ENCODE measurements at places on chromosomes 6 and 20. TPM values are rescaled to one million over a fixed set of nuclear protein-coding genes. Genes with fewer than 3 reads are reported as not detected.

GRCh38 chr6:1624851-1625781 is 15.4 kb downstream of the FOXC1 start:
- DNase-seq = no peak

DNA sequence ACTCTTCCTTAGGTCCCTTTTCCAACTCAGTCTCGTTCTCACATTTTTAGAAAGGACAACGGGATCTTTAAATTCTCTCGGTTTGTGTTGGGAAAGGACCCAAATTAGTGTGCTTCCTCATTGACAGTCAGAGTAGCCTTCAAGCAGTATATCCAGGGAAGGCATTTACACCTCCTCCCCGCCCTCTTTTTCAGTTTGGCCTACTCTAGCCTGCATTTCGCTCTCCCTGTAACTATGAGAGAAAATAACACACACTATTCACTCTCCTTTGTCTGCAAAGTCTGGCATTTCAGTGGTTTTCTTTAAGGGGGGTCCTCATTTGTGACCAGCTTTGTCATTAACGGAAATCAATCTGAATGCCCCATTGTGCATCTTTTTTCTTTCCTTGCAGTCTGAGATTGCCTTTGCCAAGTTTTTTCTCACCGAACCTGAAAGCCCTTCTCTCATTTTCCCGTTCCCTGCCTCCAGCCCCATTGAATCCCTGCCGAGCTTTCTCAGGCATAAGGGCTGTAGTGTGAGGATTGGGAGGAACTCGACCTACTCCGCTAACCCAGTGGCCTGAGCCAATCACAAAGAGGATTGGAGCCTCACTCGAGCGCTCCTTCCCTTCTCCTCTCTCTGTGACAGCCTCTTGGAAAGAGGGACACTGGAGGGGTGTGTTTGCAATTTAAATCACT is 393 bp upstream of the FABP7 start:
- DNase-seq = no peak

- DNase-seq = no peak
These were observed 80.2 kb downstream of the MLIP start for GRCh38 chr6:54191461-54191860.

GRCh38 chr20:61845233-61845671 is 220.4 kb downstream of the TAF4 start:
- DNase-seq = peak; percentile 87

GRCh38 chr20:18657575-18657974 is 69.7 kb downstream of the DTD1 start:
- no peak for DNase-seq

GRCh38 chr20:22385602-22386305 is 198.6 kb downstream of the FOXA2 start:
- DNase-seq = no peak

GRCh38 chr6:45378334-45378926 is 696 bp upstream of the SUPT3H start:
- DNase-seq = no peak

DNA sequence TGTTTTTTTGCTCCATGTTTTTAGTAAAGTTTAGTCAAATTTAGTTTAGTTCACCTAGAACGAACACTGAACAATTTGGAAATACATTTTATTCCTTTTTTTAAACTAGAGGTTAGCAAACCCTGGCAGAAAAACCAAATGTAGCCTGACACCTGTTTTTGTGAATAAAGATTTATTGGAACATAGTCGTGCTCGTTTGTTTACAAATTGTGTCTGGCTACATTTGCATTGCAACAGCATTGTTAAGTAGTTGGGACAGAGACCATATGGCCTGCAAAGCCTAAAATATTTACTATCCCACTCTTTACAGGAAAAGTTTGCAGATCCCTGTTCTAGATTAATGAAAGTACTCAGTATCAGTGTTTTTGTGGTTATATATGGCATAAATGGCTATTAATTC is 56.9 kb downstream of the CD109 start:
- no peak for DNase-seq

DNA sequence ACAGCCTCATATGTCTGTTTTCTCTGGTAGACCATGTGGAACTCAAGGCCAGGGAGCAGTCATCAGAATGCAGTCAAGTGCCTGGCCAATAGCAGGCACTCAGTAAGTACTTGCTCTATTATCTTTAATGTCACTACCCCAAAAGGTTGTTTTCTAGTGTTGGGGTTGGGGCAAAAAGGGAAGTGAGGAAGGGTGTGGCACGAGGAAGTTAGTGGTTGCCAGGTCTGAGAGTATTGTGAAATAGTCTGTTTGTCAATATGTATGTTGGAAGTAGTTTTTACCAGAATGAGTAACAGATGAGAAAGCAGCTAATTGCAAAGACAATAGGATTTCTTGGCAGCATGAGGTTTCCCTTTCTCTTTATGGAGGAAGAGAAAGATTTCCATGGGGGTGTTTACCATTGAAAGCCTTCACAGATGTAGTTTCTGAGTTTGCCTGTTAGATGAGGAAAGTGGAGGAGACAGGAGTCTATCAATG is 59.5 kb upstream of the ARMH2 start:
- no peak for DNase-seq

DNA sequence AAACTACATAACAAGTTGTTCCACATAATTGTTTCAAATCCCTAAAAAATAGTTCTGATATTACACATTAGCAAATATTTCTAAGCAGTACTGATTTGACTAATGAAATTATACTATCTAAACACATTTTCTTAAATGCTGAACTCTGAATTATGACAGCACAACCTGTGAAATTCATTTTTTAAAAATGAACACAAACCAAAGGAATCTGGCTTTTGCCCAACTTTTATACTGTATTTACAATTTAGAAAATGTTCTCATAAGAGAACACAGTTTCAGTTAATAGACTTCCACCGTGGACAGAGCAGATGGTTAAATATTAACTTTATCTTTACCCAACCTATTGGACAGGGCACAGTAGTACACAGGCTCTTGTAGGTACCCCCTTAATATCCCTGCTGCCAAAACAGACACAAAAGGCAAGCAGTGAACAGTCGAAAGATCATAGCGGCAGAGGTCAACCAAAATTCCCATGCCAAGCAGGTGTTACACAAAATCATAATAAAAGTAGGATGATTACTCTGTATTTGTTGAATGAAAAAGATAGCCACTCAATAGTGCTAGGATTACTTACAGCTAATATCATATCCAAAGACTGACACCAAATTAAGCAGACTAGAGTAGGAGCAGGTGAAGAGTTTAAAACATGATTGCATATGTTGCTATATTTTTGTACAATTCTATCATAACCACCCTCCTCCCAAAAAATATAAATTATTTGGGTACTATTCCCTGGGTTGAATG is 122.5 kb downstream of the RNGTT start:
- DNase-seq = no peak

DNA sequence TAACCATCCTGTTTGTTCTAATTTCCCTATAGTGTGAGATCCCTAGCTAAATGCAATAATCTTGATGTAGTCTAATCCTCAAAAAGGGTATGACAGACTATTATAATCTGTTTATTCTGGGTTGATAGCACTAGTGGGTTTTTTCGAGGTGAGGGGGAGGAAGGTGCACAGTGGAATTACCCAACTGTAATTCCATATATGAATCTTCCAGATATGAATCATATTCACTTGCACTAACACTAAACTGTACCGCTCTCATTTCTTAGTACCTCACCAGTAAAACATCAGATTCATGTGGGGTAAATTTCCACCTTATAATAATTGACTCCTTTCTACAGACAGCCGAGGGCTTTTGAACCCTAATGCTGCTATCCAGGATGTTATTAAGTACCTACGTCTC is 16.5 kb downstream of the NCOA7 start:
- DNase-seq = no peak

- no peak for DNase-seq
These were observed 15.0 kb upstream of the DAAM2 start for GRCh38 chr6:39777218-39777617.

GRCh38 chr20:19451231-19451922 is 238.9 kb downstream of the SLC24A3 start:
- DNase-seq = no peak

DNA sequence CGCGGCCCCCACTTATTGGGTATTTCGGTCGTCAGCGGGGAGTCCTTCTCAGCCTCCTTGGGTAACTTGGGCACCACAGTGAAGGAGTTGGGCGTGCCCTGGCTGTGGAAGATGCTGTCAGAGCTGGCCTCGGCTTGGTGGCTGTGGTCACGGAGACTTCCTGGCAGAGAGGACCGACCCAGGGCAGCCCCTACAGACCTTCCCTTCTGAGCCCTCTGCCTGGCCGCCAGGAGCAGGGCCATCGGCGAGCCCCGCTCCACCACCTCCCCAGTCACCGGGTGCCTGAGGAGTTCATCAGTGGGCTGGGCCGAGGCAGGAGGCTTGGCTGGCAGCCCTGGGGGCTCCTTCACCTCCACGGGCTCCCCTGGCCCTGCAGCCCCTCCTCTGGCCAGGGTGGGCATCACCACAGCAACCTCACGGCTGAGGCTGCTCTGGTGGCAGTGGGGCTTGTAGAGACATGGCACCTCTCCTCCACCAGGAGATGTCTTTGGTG is 37.2 kb downstream of the C6orf132 start:
- no peak for DNase-seq

DNA sequence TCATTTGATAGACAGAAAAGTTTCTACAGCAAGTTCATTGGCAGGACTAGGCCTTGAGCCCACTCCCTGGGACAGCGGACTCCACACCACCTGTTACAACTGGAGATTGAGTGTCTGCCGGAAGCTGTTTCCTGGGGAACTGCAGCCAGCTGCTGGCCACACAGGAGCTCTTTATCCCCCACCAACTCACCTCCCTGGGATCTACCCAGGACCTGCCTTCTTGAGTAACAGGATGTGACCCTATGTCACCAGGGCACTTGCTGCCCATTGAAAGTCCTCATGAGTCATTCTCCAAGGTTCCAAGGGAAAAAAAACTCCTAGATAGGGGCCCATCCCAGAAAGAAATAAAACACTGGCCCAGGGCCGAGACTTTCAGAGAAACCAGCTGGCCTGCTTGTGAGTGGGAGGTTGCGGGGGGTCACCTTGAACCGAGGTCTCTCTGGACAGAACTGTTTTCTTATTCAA is 37.4 kb upstream of the SLC9A8 start:
- no peak for DNase-seq

- DNase-seq = no peak
These were observed 6.4 kb upstream of the DSE start for GRCh38 chr6:116364321-116364720.

- DNase-seq = no peak
These were observed 79.8 kb upstream of the EMILIN3 start for GRCh38 chr20:41446456-41446855.

GRCh38 chr20:44151621-44152416 is 35.2 kb downstream of the JPH2 start:
- no peak for DNase-seq

- no peak for DNase-seq
These were observed 91.4 kb upstream of the BTBD3 start for GRCh38 chr20:11826334-11826733.

DNA sequence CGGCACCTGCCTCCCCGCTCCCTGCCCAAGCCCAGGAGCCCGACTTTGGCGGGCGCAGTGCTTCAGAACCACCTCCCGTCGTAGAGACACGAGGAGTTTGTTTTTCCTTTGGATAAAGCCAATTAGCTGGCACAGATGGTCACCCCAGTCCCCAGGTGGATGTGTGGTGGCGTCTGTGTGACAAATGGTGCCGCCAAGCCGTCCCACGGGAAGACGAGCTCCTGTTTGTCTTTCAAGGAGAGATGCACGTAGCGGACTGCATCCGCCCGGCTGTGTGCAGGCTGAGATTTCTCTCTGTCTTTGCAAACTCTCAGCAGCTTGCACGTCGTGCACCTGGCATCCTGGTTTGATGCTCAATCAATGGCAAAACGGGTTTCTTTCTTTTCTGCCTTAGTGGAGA is 16.1 kb upstream of the MRGBP start:
- no peak for DNase-seq

The DEFB132 gene
- not detected for total RNA-seq

The RFX6 gene
- total RNA-seq = not detected

The TBX18 gene
- total RNA-seq = 9.1 TPM

The SLC26A8 gene
- not detected for total RNA-seq

The PYGB gene
- total RNA-seq = 171 TPM

The CALHM4 gene
- total RNA-seq = not detected

The SLC22A23 gene
- 10.9 TPM for total RNA-seq

The RSPH9 gene
- 0.38 TPM for total RNA-seq

The NRN1 gene
- total RNA-seq = not detected

The RBM12 gene
- 66.5 TPM for total RNA-seq

The ELOVL4 gene
- total RNA-seq = 6.1 TPM

The MEP1A gene
- not detected for total RNA-seq

The SLC22A7 gene
- total RNA-seq = not detected

All from chondrocyte (in vitro differentiated cells).